ENCODE measurements at places on chromosomes 6 and 20.

DNA sequence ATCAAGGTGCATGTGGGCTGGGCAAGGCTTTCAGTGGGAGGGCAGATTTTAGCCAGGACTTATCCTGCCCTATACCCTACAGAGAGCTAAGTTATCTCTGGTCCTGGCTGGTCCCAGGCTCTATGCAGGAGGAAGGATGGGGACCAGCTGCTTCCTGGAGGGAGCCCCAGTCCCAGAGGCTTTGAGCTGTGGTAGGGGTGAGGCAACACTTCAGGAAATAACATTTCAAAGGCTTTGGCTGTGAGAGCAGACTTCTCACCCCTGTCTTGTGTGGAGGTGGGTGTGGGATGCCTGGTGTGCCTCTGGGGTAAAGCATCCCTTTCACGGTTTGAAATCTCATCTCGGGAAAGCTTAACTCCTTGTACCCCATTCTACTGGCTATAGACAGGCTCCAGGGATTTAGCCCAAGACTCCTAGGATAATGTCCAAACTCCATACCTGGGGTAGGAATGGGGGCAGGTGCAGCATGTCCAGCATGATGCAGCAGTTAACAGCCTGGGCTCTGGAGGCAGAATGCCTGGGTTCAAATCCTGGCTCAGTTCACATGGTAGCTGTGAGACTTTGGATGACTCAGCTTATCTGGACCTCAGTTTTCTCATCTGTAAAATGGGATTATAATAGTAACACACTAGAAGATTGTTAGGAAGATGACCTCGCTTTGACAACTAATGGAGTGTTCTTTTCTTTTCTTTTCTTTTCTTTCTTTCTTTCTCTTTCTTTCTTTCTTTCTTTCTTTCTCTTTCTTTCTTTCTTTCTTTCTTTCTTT, 27.5 kb upstream of the SIRPA start:
- DNase-seq: no peak

DNA sequence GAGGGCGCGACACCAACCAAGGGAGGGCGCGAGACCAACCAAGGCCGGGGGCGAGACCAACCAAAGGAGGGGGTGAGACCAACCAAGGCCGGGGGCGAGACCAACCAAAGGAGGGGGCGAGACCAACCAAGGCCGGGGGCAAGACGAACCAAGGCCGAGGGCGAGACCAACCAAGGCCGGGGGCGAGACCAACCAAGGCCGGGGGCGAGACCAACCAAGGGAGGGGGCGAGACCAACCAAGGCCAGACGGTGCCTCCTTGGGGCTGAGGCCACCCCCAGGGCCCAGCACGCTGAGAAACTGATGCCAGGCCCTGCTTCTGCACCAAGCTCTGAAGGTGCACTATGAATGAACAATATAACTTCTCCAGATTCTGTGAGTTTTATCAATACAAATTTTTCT, 87.2 kb downstream of the TAF4 start:
- DNase-seq: no peak

- no peak for DNase-seq
Observed at GRCh38 chr6:110690106-110690654, 125.1 kb downstream of the CDK19 start.

DNA sequence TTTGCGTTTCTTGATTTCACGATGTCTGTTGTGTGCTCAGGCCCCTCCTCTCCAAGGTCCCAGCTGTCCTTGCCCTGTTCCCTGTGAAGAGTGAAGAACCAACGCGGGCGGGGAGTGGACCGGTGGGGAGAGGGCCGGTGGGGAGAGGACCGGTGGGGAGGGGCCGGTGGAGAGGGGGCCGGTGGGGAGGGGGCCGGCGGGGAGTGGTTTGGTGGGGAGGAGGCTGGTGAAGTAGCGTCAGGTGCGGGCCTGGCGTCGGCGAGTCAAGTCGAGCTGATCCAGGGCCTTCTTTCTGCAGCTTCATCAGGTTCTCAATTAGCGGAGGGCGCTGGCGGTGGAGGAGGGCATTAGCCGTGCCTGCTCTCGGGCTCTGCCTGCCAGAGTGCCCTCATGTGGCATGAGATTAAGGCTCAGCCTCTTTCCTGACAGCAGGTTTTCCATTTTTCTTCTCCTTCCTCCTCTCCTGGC, 21.2 kb upstream of the BHLHE23 start:
- peak; percentile 47 for DNase-seq

- no peak for DNase-seq
Observed at GRCh38 chr20:22160101-22160652, 424.2 kb downstream of the FOXA2 start.

GRCh38 chr6:24929242-24929641, 6.5 kb downstream of the RIPOR2 start:
- no peak for DNase-seq

GRCh38 chr20:41830702-41831101, 212.5 kb upstream of the CHD6 start:
- DNase-seq: no peak

DNA sequence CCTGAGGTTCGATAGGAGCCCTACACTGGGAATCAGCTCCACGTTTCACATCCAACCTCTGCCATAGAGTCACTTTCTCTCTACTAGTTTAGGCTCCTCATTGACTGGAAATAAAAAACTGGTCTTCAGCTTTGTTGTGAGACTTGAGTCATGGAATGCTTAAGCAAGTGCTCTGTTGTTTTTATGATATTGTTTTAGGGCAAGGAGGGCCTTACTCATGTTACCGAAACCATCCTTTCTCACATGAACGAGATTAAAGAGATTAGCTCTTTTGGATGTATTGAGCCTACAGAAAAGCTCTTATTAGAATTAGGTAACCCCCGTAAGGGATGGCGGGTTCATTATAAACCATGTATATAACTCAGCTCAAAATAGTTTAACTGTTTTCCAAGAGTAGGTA, 6.9 kb upstream of the MOCS1 start:
- no peak for DNase-seq

DNA sequence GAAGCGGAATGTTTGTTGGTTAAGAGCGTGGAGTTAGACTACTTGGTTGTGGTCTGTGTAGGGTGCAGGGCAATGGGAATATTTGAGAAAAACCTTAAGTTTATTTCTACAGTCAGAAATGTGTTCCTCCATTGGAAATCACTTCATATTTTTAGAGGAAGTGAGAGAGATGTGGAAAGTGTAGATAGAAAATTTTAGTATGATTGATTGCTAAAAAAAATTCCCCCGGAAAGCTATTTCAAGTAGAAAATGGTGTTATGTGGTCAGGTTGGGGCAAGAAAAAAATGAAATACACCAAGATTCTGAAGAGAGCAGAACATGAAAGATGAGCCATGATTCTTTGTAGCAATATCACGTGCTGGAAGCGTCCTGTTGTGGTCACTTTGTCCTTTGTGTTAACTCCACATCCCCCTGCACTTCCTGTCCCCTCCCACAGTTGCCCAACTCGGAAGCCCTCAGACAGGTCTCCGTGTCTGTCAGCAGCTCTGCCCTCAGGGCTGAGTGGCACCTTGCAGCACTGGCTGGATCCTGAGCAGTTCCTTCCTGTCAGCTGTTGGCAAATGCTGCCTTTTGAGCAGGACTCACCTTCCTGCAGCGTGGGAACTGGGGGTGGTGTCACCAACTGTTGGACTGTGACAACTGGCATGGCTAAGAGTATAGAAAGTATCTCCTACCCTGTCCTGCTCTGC, 137.5 kb upstream of the SLC24A3 start:
- no peak for DNase-seq

DNA sequence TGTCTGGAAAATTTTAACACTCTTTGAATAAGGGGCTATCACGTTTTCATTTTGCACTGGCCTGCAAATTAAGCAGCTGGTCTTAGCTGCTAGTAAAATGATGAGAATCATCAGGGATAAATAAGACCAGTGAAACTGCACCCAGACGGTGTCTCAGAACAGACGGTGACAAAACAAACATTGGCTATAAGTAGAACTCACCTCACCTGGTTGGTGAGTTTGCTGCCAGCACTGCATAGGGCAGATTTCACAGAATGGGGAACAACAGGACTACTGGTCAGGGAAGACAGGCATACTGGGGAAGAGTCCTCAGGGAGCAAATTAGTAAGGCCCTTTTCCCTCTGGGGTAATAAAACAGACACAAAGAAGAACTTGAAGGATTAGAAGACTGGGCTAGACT, 175.9 kb upstream of the CITED2 start:
- DNase-seq: no peak
